ENCODE measurements at places on chromosomes 5 and 9. TPM values are rescaled to one million over a fixed set of nuclear protein-coding genes. Genes with fewer than 3 reads are reported as not detected.

Gene HRH2
- total RNA-seq = 0.33 TPM

Gene THBS4
- total RNA-seq = 0.31 TPM

Gene PCDHGA7
- total RNA-seq = 0.18 TPM

Gene LECT2
- total RNA-seq = not detected

Gene BARX1
- 81.2 TPM for total RNA-seq

Gene IL5
- not detected for total RNA-seq

Gene CHSY3
- total RNA-seq = not detected

Gene SLIT3
- total RNA-seq = 26.4 TPM

Gene PALM2AKAP2
- 0.44 TPM for total RNA-seq

Gene PTPRD
- total RNA-seq = not detected

Measured in Panc1 (cell line).